ENCODE measurements at places on chromosomes 5 and 9. TPM values are rescaled to one million over a fixed set of nuclear protein-coding genes. Genes with fewer than 3 reads are reported as not detected.

Gene SPATA9
- total RNA-seq: not detected

Gene FAM153A
- 115 TPM for total RNA-seq

DNA sequence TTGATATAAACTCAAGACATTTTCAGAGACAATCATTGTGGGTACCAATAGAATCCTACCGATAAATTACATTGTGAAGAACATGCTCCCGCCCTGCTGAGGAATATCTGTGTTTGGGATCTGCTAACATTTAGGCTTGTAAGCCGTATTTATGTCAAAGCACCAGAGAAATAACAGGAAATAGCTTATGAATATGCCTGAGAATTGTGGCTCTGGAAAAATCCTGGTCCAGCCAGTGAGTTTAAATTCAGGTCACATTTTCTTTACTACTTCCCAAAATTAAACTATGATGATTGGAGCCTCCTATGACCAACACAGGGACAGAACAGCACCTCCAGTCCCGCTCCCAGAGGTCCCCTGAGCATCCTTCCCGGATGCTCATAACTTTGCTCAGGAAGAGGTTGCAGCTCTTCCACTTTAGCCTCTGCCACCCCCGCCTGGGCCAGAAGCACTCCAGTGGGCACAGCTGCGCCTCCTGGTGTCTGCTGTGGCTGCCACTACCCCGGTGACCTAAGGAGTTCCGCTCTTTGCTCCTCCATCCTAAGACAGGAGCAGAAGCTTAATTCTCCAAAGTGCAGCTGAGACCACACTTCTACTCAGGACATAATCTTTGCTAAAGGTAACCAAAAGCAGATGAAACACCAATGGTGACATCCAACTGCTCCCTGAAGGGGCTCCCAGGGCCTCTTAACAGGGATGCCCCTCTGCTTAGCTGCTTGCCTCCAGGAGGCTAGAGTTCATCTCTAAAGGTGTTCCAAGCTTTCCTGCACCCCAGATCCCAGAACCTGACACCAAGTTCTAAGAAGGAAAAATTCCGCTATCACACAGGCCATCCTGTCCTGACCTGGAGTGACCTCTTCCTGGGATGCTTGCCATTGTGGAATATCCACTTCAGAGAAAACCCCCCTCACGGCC, 58.8 kb downstream of the SLC1A1 start:
- H3K4me1 ChIP-seq: peaks cover 28% of the 10 kb centered on the region
- no peaks in the 10 kb centered on the region for H3K27me3 ChIP-seq
- H3K27ac ChIP-seq: no peak overlapping the region
- DNase-seq: no peak
- H3K4me3 ChIP-seq: no peak overlapping the region
- H3K36me3 ChIP-seq: no peaks in the 10 kb centered on the region

Gene PHYHD1
- total RNA-seq: 1.6 TPM

Gene PCDHGA2
- not detected for total RNA-seq

DNA sequence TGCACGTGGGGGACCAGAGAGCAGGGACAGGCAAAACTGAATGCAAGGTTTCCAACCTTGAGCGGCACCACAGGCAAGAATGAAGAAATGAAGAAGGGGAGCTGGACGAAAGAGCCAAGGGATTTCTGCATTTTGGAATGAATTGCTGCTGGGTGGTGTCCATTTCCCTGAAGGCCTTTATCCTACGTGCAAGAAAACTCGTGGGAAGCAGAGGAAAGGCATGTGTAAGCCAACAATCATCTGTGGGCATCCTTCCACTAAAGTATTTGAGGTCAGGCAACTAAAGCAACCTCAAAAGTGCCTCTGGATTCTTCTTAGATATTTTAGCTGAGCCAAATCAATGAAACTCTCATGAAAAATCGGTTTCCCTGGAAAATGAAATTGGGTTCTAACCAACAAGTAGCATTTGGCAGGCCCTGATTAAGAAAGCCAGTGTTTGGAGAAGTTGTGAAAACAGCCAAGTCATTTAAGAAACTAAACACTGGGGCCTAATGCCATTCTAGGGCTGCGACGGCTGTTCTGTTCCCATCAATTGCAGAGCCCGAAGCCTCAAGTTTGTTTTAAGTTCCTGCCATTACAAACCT, 4.7 kb upstream of the TGFBI start:
- no peak for DNase-seq
- peaks cover 10% of the 10 kb centered on the region for H3K4me1 ChIP-seq
- no peak overlapping the region for H3K27ac ChIP-seq
- H3K36me3 ChIP-seq: no peaks in the 10 kb centered on the region

DNA sequence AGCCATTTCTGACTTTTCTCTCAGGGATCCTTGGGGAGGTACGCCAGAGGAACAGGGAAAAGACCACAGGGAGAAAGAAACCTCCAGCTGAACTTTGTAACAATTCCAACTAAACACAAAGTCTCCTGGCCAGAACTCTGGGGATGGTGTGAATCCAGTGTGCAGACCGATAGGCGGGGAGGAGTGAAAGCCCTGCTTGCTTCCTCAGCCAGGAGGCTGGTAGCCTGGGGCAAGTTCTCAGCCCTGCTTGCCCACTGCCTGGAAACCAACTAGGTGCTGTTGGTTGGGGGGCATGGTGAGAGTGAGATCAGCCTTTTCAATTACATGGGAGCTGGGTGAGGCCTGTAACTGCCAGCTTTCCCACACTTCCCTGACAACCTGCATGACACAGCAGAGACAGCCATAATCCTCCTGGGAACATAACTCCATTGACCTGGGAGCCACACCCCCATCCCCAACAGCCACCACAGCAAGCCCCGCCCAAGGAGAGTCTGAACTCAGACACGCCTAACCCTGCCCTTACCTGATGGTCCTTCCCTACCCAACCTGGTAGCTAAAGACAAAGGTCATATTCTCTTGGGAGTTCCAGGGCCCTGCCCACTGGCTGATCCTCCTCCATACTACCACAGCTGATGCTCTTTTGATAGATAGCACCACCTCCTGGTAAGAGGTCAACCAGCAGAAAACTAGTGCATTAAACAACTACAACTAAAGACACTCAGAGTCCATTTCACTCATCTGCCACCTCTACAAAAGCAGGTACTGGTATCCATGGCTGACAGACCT, 100.1 kb upstream of the TNFAIP8 start:
- H3K36me3 ChIP-seq: no peaks in the 10 kb centered on the region
- no peak overlapping the region for H3K27ac ChIP-seq
- no peak overlapping the region for H3K4me3 ChIP-seq
- DNase-seq: no peak
- no peaks in the 10 kb centered on the region for H3K4me1 ChIP-seq
- H3K27me3 ChIP-seq: no peaks in the 10 kb centered on the region

Gene WDR38
- not detected for total RNA-seq

DNA sequence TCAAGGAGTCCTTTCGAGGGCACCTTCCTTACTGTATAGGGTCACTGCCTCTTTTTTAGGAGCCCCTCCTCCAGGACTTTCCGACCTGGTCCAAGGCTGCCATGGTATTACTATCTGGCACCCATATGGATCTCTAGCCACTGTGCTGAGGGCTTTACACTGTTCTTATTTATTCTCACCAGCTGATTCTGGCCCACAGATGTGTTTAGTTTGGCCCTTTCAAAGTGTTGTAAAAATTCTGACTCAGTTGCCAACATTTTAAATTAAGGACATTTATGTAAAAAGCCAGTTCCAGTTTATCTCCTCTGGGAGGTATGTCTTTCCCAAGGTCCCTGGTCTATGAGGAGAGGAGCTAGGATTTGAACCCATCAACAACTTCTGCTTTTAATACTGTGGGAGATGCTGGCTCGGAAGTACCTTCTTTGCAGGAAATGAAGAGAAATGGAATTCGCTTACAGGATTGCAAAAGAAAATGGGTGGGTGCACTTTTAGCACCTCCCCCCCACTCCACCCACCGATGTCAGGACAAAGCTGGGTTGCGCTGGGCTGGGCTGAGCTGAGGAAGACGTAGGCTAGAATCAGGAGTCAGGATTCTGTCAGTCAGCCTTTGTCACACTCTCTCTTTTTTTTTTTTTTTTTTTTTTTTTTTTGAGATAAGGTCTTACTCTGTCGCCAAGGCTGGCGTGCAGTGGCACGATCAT, 7.8 kb downstream of the JADE2 start:
- peaks cover 92% of the 10 kb centered on the region for H3K4me1 ChIP-seq
- no peaks in the 10 kb centered on the region for H3K27me3 ChIP-seq
- H3K36me3 ChIP-seq: peaks cover 62% of the 10 kb centered on the region
- DNase-seq: no peak
- no peak overlapping the region for H3K4me3 ChIP-seq
- H3K27ac ChIP-seq: no peak overlapping the region

Gene GPR151
- not detected for total RNA-seq

Gene NPR3
- total RNA-seq: not detected

GRCh38 chr9:107215381-107215780, 67.7 kb upstream of the RAD23B start:
- H3K4me1 ChIP-seq: peaks cover 4% of the 10 kb centered on the region
- no peak overlapping the region for H3K4me3 ChIP-seq
- no peak overlapping the region for H3K27ac ChIP-seq
- no peak for DNase-seq

GRCh38 chr5:149435015-149435376, 55.9 kb upstream of the IL17B start:
- no peak overlapping the region for H3K4me3 ChIP-seq
- no peak overlapping the region for H3K27ac ChIP-seq
- H3K36me3 ChIP-seq: no peaks in the 10 kb centered on the region
- no peaks in the 10 kb centered on the region for H3K27me3 ChIP-seq
- DNase-seq: no peak

GRCh38 chr9:87267251-87268070, 230.2 kb upstream of the DAPK1 start:
- no peak overlapping the region for H3K4me3 ChIP-seq
- no peak for DNase-seq
- peaks cover 2% of the 10 kb centered on the region for H3K27me3 ChIP-seq
- no peaks in the 10 kb centered on the region for H3K36me3 ChIP-seq

Gene SETX
- total RNA-seq: 36.1 TPM
